ENCODE measurements at places on chromosomes 4 and X.

- DNase-seq = no peak
These were observed 1.3 kb downstream of the AFF1 start for GRCh38 chr4:86935853-86936733.

- DNase-seq = no peak
These were observed 70.3 kb downstream of the ARL9 start for GRCh38 chr4:56575820-56576429.

DNA sequence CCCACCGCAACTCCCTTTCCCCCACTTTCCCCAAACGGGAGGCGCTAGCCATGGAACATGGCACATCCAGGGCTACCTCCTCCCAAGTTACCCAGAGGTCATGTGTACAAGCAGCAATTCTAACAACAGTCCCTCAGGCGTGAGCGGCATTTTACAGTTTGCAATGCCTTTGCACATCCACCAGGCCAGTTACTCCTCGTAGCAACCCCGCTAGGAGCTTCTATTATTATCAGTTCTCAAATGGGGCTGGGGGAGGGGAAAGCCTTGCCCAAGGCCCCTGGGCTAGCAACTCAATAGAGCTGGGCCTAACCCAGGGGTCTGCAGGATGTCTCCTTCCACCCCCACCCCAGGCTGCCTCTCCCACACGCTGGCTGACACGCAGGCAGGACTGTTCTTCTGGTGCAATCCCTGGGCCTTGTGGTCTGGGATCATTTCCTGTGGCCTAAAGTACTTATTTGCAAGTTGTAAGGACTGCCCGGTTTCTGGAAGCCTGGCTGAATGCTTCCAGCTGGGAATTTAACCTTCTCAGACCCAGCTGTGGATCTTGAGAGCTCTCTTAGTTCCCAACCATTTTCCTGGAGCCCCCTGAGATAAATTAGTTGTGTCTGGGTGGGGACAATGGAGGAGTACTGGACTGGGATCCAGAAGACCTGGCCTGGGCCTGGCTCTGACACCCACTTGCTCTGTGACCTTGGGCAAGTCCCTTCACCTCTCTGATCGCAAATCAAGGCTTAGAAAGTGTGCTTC is 27.7 kb downstream of the PJA1 start:
- DNase-seq = no peak

DNA sequence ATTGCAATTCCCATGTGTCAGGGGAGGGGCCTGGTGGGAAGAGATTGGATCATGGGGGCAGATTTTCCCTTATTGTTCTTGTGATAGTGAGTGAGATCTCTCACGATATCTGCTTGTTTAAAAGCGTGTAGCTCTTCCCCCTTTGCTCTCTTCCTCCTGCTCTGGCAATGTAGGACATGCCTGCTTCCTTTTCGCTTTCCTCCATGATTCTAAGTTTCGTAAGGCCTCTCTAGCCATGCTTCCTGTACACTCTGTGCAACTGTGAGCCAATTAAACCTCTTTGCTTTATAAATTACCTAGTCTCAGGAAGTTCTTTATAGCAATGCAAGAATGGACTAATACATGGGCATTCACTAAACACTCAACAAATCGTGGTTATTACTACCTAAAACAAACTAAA is 37.2 kb upstream of the PAPSS1 start:
- DNase-seq = no peak

- no peak for DNase-seq
These were observed 18.8 kb downstream of the IL3RA start for GRCh38 chrX:1355131-1356046.

- DNase-seq = no peak
These were observed 1.4 kb downstream of the LSM6 start for GRCh38 chr4:146176891-146177290.

GRCh38 chr4:187176261-187176910 is 452.7 kb upstream of the FAT1 start:
- no peak for DNase-seq

DNA sequence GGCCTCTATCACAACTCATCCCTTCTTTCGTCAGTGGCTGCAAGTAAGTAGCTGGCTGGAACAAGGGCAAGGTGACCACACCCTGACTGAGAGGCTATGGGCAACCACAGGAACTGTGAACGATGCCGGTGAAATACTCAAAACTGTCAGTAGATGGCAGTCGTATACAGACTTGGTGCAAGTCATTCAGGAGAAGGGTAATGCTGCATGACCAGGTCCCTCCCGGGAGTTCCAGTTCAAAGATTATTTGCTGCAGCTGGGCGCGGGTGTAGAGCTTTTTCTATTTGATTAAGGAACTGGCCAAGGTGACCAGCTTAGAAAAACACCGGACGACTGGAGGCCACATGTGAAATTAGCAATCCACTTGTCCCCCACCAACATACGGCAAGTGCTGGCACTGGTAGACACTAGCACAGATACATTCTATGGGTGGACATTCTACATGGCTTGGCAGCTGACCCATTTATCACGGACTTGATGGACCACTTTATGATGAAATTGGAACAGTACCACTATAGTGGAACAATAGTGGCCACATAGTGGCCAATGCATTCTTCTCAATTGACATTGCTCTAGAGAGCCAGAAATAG is 726.6 kb downstream of the TRAM1L1 start:
- DNase-seq = peak; percentile 1

DNA sequence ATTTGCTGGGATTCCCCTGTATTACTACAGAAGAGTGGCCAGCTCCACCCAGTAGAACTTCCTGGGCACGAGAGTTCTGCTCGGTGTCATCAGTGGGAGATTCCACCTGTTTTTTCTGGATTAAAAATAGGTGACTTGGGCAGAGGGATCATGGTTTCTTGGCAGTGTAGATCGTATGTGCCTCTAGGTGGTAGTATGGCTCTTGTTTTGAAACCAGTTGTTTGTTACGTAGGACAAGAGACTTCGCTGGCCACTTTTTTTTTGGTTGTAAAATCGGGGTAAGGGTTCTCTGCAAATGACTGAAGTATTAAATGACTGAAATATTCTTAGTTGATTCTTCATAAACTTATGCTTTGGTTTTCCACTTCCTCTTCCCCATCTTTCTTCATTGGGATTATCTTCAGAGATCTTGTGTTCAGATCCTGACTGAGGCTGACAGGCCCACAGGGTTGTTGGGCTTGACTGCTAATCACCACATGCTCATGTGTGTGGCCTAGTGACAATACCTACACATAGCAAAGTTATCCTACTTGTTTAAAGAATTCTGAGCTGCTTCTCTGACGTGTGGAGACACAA is 43.8 kb upstream of the WDR1 start:
- DNase-seq = no peak

DNA sequence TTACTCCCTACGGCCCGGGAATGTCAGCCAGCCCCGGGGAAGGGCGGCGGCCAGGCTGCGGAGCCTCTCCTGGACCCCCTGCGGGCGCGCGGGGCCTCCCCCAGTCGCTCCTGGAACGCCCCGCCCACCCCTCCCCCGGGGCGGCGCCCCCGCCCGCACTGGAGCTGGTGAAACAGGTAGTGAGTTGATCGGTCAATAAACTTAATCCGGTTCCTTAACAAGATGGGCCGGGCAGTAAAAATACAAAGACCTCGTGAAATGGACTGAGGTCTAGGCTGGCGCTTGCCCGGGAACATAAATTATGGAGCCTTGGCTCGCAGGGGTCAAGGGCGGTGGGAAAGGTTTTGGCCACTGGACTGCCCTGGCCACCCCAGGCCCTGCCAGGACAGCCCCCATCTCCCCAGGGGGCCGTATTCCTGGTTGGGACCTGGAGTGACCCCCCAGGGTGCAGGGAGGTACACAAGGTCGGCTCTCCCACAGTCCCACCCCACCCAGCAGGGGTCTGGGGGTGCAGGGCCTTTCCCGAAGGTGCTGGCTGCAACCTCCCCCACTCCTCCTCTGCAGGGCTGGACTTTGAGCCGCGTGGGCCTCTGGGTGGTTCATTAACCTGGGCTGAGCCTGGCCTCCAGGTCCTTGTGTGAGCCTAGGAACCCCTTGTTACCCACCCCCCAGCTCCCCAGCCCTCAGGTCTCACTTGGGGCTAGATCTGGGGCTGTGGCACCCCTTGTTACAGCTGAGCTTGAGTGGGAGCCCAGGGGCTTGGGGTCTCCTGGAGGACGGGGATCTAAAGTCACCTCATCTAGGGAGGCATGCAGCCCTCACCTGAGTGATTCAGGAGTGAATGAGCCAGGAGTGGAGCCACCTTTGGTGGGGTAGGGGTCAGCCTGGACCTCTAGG is 2.5 kb downstream of the FGFR3 start:
- no peak for DNase-seq
